A549 treated with dexamethasone at 1 μM for 4 hours (cell line): ENCODE measurements at places on chromosomes 7 and 10. TPM values are rescaled to one million over a fixed set of nuclear protein-coding genes. Genes with fewer than 3 reads are reported as not detected.

OR9A2 gene
- not detected in 5 replicates for total RNA-seq

PDSS1 gene
- 14.2 to 16.9 TPM (median 14.9 TPM) in 5 replicates for total RNA-seq

GPR26 gene
- not detected in 5 replicates for total RNA-seq

BMPER gene
- 4.2 to 6.8 TPM (median 4.6 TPM) in 5 replicates for total RNA-seq

ELN gene
- 0.12 to 0.25 TPM (median 0.16 TPM) in 5 replicates for total RNA-seq

DYNC1I1 gene
- 0.11 to 0.25 TPM (median 0.13 TPM) in 5 replicates for total RNA-seq

CFAP70 gene
- 0.08 to 0.20 TPM (median 0.14 TPM) in 5 replicates for total RNA-seq

TUBAL3 gene
- total RNA-seq, result 0.18 to 0.24 TPM (median 0.24 TPM) in 5 replicates

EFCAB10 gene
- total RNA-seq, result 2.4 to 3.4 TPM (median 2.8 TPM) in 5 replicates

THNSL1 gene
- total RNA-seq, result 3.2 to 4.7 TPM (median 4.5 TPM) in 5 replicates

PRR15 gene
- 4.7 to 7.1 TPM (median 5.0 TPM) in 5 replicates for total RNA-seq

TDRD1 gene
- total RNA-seq, result not detected in 5 replicates

ANKMY2 gene
- 11.7 to 13.6 TPM (median 12.7 TPM) in 5 replicates for total RNA-seq

PSD gene
- 0.11 to 0.68 TPM (median 0.38 TPM) in 5 replicates for total RNA-seq

LIPJ gene
- total RNA-seq, result not detected in 5 replicates

ABHD11 gene
- total RNA-seq, result 17.2 to 24.8 TPM (median 22.6 TPM) in 5 replicates

UTF1 gene
- not detected in 5 replicates for total RNA-seq

NPY4R2 gene
- total RNA-seq, result 11.5 to 36.0 TPM (median 30.6 TPM) in 5 replicates

CFAP69 gene
- 1.2 to 2.3 TPM (median 2.0 TPM) in 5 replicates for total RNA-seq
